ENCODE measurements at places on chromosomes 13 and 19. TPM values are rescaled to one million over a fixed set of nuclear protein-coding genes. Genes with fewer than 3 reads are reported as not detected.

Gene ZNF724
- 1.3 TPM for total RNA-seq

DNA sequence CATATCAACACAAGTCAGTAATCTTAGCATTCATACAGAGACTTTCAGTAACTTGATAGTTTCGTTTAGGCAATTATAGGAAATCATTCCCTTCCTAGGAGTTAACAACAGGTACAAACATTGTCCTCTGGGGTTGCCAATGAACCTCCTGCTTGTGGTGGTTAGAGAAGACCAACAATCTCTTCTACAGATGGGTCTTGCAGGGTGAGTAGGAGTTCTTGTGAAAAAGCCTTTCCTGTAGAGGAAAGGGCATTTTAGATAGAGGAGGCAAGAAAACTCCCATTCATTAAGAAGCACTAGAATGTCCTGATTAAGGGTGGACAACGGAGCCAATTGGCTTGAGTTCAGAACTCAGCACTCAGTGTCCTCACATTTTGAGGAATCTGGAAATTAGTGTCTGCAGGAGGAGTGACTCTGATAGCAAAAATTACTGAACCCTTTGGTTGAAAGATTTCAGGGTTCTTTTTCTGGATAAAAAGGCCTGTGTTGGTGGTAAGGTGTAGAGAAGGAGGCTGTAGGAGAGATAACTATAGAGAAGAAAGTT lies 4.2 kb downstream of the WDFY2 start:
- peak; percentile 73 for DNase-seq
- no peaks in the 10 kb centered on the region for H3K36me3 ChIP-seq
- H3K4me3 ChIP-seq: no peak overlapping the region
- H3K4me1 ChIP-seq: peaks cover 79% of the 10 kb centered on the region
- H3K27me3 ChIP-seq: no peaks in the 10 kb centered on the region

DNA sequence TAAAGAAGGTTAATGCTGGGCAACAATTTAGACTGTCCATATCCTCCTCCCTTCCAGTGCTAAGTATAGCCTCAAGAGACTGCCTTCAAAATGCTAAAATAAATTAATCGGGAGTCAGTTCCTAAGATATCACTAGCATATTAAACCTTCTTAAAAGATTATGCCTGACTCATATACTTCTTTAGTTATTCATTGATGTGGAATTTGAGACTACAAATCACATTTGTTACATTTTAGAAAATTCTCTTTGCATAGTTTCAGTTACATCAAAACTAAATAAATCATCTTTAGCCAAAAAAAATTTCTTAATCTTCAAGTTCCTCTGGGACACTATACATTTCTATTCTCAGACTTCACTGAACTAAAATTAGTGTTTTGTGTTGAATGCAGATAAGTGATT lies 769.1 kb downstream of the PCDH9 start:
- H3K4me3 ChIP-seq: no peak overlapping the region
- no peaks in the 10 kb centered on the region for H3K36me3 ChIP-seq
- DNase-seq: no peak
- no peak overlapping the region for H3K27ac ChIP-seq

Gene GARIN5A
- 1.6 TPM for total RNA-seq

DNA sequence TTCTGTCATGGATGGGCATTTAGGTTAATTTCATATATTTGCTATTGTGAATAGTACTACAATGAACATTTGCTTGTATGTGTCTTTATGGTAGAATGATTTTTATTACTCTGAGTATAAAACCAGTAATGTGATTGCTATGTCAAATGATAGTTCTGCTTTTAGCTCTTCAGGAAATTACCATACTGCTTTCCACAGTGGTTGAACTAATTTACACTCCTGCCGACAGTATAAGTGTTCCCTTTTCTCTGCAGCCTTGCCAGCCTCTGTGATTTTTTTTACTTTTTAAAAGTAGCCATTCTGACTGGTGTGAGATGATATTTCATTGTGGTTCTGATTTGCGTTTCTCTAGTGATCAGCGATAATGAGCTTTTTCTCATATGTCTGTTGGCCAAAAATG lies 6.5 kb downstream of the SIGLEC7 start:
- H3K4me3 ChIP-seq: no peak overlapping the region
- H3K36me3 ChIP-seq: no peaks in the 10 kb centered on the region
- no peak for DNase-seq

DNA sequence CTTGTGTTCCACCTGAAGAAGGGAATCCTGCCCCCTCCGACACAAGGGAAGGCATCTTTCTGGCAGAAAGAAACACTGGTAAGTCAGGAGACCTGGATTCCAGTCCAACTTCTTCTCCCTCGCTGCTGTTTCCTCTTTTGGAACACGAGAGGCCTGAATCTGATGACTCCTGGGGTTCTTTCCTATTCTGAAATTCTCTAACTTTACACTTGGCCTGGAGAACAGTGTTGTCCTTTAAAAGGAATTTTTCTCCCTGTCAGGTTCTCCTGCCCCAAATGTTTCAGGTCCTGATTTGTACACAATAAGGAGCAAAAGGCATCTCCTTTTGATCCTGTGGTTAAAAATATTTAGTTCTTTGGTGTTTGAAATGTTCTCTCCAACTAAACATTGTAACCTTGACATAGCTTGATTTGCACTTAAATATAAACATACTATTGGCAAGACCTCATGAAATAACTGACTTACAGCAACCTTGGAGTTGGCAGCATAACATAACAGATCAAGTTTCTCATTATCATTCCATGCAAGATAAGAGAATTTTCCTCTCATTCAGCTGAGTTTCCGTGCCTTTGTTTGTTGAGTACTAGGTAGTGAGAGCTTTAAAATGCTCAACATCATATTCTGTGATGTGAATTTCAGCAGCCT lies 244.8 kb downstream of the COG6 start:
- no peaks in the 10 kb centered on the region for H3K27me3 ChIP-seq
- H3K27ac ChIP-seq: no peak overlapping the region
- H3K4me3 ChIP-seq: no peak overlapping the region
- no peaks in the 10 kb centered on the region for H3K36me3 ChIP-seq

- H3K27ac ChIP-seq: no peak overlapping the region
- H3K36me3 ChIP-seq: no peaks in the 10 kb centered on the region
- no peak overlapping the region for H3K4me3 ChIP-seq
Observed at GRCh38 chr13:87003265-87003664, 667.9 kb upstream of the SLITRK5 start.

DNA sequence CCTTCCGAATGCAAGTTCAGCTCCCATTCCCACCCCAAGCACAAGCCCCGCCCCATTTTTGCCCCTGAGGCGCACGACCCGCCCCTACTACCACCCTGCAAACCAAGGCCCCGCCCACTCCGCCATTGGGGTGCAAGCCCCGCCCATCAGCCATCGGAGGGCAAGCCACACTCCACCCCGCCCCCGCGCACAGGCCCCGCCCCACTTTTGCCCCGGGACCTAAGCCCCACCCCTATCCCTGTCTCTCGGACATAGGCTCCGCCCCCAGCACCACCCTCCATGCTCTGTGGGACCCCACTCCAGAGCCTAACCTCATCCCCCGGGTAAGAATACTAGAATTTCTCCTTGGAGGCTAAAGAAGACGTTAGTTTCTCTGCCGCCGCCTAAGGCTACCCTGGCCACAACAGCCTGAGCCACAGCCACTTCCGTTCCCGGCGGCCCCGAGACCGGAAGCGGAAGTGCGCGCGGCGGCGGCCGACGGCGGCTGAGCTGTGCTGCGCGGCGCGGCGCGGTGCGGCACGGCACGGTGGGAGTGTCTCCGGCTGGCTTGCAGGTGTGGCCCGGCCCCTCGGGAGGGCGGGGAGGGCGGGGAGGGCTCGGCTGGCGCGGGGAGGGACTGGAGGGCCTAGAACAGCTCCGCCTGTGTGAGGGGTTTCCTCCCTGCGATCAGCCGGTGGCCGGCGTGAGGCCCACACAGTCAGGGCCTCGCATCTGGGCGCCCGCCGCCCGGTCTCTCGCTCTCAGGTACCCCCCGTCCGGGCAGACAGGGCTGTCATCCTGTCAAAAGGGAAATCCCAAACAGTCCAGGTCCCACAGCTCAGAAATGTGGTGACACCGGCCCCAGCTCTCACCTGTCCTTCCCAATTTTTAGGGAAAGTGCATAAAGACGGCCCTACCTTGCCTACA lies at the start of gene ZNF333:
Gene ZNF333, plus strand, starts transcription at position 451 of the 906 bp plus-strand sequence. CDS start 3,444 bp downstream, outside the sequence.
- peak within 1 kb of the TSS; percentile 73 for H3K27ac ChIP-seq
- no peaks in the 10 kb centered on the region for H3K27me3 ChIP-seq
- H3K36me3 ChIP-seq: no peaks in the 10 kb centered on the region
- peak; percentile 98 for DNase-seq
- peaks cover 17% of the 10 kb centered on the region for H3K4me1 ChIP-seq

Gene SPACA4
- total RNA-seq: not detected

DNA sequence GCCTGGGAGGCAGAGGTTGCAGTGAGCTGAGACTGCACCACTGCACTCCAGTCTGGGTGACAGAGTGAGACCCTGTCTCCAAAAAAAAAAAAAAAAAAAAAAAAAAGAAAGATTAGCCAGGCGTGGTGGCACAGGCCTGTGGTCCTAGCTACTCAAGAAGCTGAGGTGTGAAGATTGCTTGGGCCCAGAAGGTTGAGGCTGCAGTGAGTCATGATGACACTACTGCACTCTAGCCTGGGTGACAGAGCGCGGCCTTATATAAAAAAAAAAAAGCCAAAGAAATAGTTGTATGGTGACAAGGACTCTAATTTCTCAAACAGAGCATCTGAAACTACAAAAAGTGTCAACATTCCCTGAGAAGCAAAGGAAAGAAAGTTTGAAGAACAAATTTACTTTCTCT lies 3.4 kb downstream of the PBX4 start:
- H3K4me1 ChIP-seq: no peaks in the 10 kb centered on the region
- H3K27ac ChIP-seq: no peak overlapping the region
- H3K27me3 ChIP-seq: peaks cover 6% of the 10 kb centered on the region
- H3K4me3 ChIP-seq: no peak overlapping the region
- no peaks in the 10 kb centered on the region for H3K36me3 ChIP-seq

Gene HPN
- total RNA-seq: 0.69 TPM

GRCh38 chr19:17807731-17808316 lies 12.9 kb downstream of the B3GNT3 start:
- peaks cover 3% of the 10 kb centered on the region for H3K27me3 ChIP-seq
- no peak overlapping the region for H3K4me3 ChIP-seq
- H3K36me3 ChIP-seq: no peaks in the 10 kb centered on the region
- DNase-seq: no peak

Gene OR7C1
- 0.95 TPM for total RNA-seq

DNA sequence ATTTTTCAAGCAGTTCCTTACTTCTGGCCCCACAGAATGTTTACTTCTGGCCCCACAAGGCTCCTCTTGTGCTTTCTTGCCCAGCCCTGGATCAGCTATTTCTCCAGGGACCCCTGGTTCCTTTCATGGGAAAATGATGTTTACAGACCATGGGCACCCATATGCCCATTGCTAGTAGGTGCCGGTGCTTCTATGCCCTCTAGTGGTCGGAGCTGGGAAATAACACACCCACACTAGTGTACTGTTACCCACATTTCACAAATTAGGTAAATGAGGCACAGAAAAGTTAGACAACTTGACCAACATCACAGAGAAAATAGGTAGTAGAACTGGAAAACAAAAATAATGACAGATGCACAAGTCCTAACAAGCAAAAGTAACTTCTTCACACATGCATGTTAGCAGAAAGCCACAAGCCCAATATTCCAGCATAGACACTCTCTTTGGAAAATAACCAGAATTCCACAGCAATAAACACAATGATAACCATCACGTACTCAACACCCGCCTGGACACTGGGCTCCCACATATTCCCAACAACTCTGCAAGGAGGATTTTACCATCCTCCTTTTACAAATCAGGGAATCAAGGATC lies 1.3 kb upstream of the CEACAM6 start:
- peak; percentile 34 for DNase-seq
- no peaks in the 10 kb centered on the region for H3K36me3 ChIP-seq
- no peaks in the 10 kb centered on the region for H3K4me1 ChIP-seq
- H3K4me3 ChIP-seq: no peak overlapping the region
- H3K27me3 ChIP-seq: no peaks in the 10 kb centered on the region

DNA sequence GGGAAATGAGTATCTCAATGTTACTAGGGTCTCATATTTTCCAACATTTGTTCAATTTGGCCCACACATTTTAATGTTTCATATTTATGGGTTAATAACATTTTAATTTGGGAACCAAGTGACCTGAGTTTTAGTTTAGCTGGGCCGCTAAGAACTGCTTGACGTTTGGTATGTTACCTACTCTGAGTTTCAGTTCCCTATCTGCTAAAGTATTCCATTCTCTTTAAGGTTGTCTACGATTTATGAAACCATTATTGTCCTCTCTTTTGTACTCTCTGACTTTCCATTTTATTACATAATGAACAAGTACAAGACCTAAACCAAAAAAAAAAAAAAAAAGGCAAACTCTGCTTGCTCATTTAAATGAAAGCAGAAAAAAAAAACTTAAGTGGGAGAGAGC lies 89.9 kb downstream of the FGF14 start:
- no peaks in the 10 kb centered on the region for H3K36me3 ChIP-seq
- no peaks in the 10 kb centered on the region for H3K4me1 ChIP-seq
- no peak overlapping the region for H3K27ac ChIP-seq
- no peak for DNase-seq
- no peak overlapping the region for H3K4me3 ChIP-seq

GRCh38 chr13:76385586-76385985 lies 500.6 kb downstream of the KCTD12 start:
- no peaks in the 10 kb centered on the region for H3K4me1 ChIP-seq
- DNase-seq: no peak
- no peak overlapping the region for H3K27ac ChIP-seq
- H3K36me3 ChIP-seq: no peaks in the 10 kb centered on the region

Gene WDR88
- total RNA-seq: not detected

Gene MBD3L2
- total RNA-seq: not detected

DNA sequence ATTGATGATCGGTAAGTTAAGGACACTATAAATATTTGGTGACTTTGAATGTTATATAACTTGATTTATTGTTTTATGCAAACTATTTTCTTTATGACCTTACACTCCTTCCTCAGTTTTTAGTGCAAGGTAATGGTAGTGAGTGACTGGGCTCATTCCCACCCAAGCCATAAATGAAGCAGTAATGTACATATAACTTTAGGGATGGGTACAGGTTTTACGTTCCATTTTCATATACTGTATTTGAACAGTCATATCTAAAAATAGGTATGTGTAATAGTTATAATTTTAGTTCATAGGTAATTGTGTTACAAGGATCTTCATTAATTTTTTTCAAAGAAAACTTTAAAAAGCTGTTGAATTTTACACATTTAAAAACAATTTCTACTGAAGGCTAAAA lies 101.0 kb downstream of the PDS5B start:
- H3K27ac ChIP-seq: no peak overlapping the region
- no peaks in the 10 kb centered on the region for H3K27me3 ChIP-seq
- no peaks in the 10 kb centered on the region for H3K36me3 ChIP-seq
- no peaks in the 10 kb centered on the region for H3K4me1 ChIP-seq
- no peak for DNase-seq

Gene HSPB6
- 133 TPM for total RNA-seq

DNA sequence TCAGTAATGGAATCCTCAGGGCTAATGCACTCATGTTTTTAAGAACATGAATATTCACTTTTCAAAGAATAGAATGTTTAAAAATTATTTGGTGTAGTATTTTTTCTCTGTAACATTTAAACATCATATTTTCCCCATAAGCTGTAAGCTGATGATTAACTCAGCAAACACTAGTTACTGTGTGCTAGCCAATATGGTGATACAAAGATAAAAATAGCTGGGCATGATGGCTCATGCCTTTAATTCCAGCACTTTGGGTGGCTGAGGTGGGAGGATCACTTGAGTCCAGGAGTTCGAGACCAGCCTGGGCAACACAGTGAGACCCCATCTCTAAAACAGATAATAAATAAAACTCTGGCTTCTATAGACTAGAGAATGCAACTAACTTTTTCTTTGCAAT lies 13.2 kb downstream of the RNF17 start:
- no peaks in the 10 kb centered on the region for H3K4me1 ChIP-seq
- H3K4me3 ChIP-seq: no peak overlapping the region
- no peak overlapping the region for H3K27ac ChIP-seq
- no peaks in the 10 kb centered on the region for H3K36me3 ChIP-seq
